ENCODE measurements at places on chromosomes 1 and 21. TPM values are rescaled to one million over a fixed set of nuclear protein-coding genes. Genes with fewer than 3 reads are reported as not detected.

Gene SLC26A9
- not detected for total RNA-seq

Gene FAM229A
- total RNA-seq = 3.4 TPM

Gene HSD3B1
- total RNA-seq = not detected

Gene SLC25A24
- 40.1 TPM for total RNA-seq

Gene MAN1C1
- total RNA-seq = 20.0 TPM

Gene S100A14
- 8.9 TPM for total RNA-seq

Gene EDARADD
- not detected for total RNA-seq

Gene CD48
- total RNA-seq = 2.2 TPM

Gene NTMT2
- not detected for total RNA-seq

Gene NCAM2
- total RNA-seq = 9.1 TPM

Gene CNTN2
- 1.5 TPM for total RNA-seq

Data from gastroesophageal sphincter (tissue), 4 donors.